CD4-positive, alpha-beta memory T cell (primary cell): ENCODE measurements at places on chromosomes 16 and 17. TPM values are rescaled to one million over a fixed set of nuclear protein-coding genes. Genes with fewer than 3 reads are reported as not detected.

The LASP1 gene
- total RNA-seq = 122 TPM

The MAP2K6 gene
- 16.5 TPM for total RNA-seq

The RNF112 gene
- 1.6 TPM for total RNA-seq

The MMP2 gene
- total RNA-seq = 0.84 TPM

The KRT33B gene
- not detected for total RNA-seq

The VPS9D1 gene
- total RNA-seq = 13.0 TPM

The LGALS9B gene
- not detected for total RNA-seq

The KIF18B gene
- total RNA-seq = not detected

The SCNN1B gene
- not detected for total RNA-seq

The RHOT1 gene
- 26.9 TPM for total RNA-seq

The TPSG1 gene
- not detected for total RNA-seq

The DOC2A gene
- total RNA-seq = not detected

The CD300C gene
- not detected for total RNA-seq

The CDH16 gene
- total RNA-seq = not detected

The ERN2 gene
- total RNA-seq = not detected

The TSEN54 gene
- total RNA-seq = 45.7 TPM

The MIEN1 gene
- total RNA-seq = 35.8 TPM

The PIRT gene
- not detected for total RNA-seq

The MMP28 gene
- total RNA-seq = 0.64 TPM

The TADA2A gene
- total RNA-seq = 27.3 TPM

The C17orf67 gene
- total RNA-seq = 11.2 TPM
